ENCODE measurements at places on chromosomes 2 and 18. TPM values are rescaled to one million over a fixed set of nuclear protein-coding genes. Genes with fewer than 3 reads are reported as not detected.

NOL4 gene
- 12.3 TPM for polyA plus RNA-seq

SLC9A4 gene
- polyA plus RNA-seq: 0.15 TPM

SERPINB11 gene
- not detected for polyA plus RNA-seq

ALLC gene
- 0.78 TPM for polyA plus RNA-seq

CACNB4 gene
- polyA plus RNA-seq: 169 TPM

AKAIN1 gene
- 444 TPM for polyA plus RNA-seq

LYG2 gene
- 0.39 TPM for polyA plus RNA-seq

TUBB8B gene
- not detected for polyA plus RNA-seq

PDCL3 gene
- 45.6 TPM for polyA plus RNA-seq

MROH2A gene
- not detected for polyA plus RNA-seq

SLC11A1 gene
- not detected for polyA plus RNA-seq

CPLX4 gene
- polyA plus RNA-seq: 1.4 TPM

RGPD3 gene
- polyA plus RNA-seq: not detected

CTLA4 gene
- polyA plus RNA-seq: not detected

BUB1 gene
- 1.7 TPM for polyA plus RNA-seq

IWS1 gene
- 35.4 TPM for polyA plus RNA-seq

SCN2A gene
- 47.8 TPM for polyA plus RNA-seq

PLB1 gene
- not detected for polyA plus RNA-seq

ANKRD30B gene
- 2.1 TPM for polyA plus RNA-seq

INHBB gene
- polyA plus RNA-seq: 8.0 TPM

SP140 gene
- polyA plus RNA-seq: not detected

IL36B gene
- not detected for polyA plus RNA-seq
